ENCODE measurements at places on chromosomes 1 and 21.
A peak's percentile ranks its signal among the peaks of the same experiment; 100 is the strongest.

GRCh38 chr1:213287987-213288386 lies 236.9 kb downstream of the RPS6KC1 start:
- no peak for DNase-seq

GRCh38 chr1:109895720-109896504 lies 14.7 kb upstream of the CSF1 start:
- DNase-seq = no peak

GRCh38 chr1:231159963-231160761 lies 1.7 kb upstream of the TRIM67 start:
- DNase-seq = no peak

- DNase-seq = no peak
Observed at GRCh38 chr1:101453844-101454243, 217.0 kb downstream of the S1PR1 start.

GRCh38 chr1:64933296-64934070 lies 32.9 kb downstream of the JAK1 start:
- peak; percentile 10 for DNase-seq

DNA sequence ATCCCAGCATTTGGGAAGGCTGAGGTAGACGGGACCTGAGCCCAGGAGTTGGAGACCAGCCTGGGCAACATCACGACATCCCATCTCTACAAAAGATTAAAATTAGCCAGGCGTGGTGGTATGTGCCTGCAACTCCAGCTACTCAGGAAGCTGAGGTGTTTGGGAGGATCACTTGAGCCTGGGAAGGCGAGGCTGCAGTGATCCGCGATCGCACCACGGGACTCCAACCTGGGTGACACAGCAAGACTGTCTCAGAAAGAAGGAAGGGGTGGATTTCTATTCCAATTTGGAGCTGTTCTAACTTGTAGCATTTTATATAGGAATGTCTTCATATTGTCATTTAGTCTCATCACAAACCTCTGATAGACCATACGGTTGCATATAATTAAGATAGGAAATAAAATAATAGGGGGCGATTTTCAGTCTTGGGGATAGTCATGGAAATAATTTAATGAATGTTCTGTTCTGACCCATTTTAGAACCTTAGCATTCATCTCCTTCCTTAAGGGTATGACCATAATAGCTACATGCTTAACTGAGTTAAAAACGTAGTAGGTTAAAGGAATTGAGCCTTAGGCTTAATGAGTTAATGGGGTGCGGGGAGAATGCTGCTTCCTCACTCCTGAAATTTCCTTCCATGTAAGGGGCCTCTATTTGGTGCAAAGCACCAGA lies 93.1 kb downstream of the ADCY10 start:
- no peak for DNase-seq

GRCh38 chr1:41536361-41536802 lies 51.9 kb upstream of the EDN2 start:
- DNase-seq = no peak

GRCh38 chr1:223843934-223844786 lies 1.6 kb downstream of the TP53BP2 start:
- no peak for DNase-seq

- DNase-seq = no peak
Observed at GRCh38 chr1:63794939-63795378, 21.1 kb downstream of the ROR1 start.

DNA sequence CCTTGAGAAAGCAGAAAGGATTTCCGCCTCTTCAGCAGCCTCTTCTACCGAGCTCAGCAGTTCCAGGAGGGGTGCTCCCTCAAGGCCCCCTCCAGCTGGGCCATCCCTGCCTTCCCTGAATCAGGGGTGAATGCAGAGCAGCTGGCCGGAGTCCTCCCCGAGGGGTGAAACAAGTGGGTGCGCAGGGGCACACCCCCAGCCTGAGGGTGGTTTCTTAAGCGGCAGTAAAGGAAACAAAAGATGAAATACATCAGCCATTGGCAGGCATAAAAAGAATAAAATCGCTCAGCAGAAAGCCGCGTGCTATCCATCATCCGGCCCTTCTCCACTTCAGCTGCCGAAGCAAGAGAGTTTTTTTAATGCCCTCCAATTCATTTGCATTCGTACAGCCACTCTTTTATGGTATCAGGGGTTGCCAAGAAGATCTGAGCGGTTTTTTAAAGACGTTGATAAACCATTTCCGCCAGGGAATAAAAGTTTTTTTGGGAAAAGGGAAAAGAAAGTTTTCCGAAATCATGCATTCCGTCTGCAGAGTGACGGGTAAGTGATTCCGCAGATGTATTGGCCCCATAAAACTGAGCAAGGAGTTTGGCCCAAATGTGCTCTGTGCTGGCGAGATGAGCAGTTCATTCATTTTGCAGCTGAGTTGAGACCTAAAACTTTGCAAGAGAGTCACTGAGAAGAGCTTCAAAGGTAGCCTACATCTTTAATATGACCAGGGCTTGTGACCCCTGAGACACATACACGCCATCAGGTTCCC lies 73.7 kb upstream of the ZC3H12A start:
- no peak for DNase-seq

- DNase-seq = no peak
Observed at GRCh38 chr1:156667610-156667967, 9.6 kb downstream of the NES start.

- DNase-seq = no peak
Observed at GRCh38 chr1:162954824-162955223, 93.8 kb upstream of the CCDC190 start.

DNA sequence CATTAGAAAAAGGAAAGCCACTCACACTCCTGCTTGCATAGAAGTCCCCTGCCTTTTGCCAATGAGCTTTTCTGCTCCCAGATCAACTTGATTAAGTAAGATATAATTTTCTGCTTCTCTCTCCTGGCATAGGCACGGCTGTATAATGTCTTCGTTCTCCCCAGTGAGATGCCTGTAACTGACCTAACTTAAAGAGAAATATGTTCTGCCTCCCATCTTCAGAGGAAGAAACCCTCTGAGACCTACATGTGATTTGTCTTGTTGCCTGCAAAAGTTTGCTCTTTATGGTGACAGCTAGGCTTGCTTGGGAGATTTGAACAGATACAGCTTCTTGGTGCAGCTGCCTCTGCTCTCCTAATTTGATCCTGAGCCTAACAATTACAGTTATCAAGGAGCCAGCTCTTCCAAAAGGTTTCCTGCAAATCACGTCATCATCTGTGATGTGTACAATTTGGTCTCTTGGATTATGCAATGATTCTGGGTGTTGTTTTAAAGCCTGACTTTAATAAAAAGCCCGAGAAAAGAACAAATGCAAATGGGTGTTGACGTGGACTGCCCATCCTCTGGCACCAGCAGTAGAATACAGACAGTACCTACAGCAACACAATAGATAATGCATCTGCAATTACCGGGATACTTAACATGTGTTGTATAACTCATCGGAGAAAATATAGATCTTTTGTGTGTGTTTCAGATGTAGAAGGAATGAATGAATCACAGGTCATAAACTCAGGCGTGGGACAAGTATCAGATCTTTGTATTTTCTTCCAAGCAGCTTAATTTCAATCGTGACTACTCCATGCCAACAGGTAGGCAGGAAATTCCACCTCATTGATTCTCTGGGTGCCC lies 76.2 kb upstream of the KAZN start:
- no peak for DNase-seq

DNA sequence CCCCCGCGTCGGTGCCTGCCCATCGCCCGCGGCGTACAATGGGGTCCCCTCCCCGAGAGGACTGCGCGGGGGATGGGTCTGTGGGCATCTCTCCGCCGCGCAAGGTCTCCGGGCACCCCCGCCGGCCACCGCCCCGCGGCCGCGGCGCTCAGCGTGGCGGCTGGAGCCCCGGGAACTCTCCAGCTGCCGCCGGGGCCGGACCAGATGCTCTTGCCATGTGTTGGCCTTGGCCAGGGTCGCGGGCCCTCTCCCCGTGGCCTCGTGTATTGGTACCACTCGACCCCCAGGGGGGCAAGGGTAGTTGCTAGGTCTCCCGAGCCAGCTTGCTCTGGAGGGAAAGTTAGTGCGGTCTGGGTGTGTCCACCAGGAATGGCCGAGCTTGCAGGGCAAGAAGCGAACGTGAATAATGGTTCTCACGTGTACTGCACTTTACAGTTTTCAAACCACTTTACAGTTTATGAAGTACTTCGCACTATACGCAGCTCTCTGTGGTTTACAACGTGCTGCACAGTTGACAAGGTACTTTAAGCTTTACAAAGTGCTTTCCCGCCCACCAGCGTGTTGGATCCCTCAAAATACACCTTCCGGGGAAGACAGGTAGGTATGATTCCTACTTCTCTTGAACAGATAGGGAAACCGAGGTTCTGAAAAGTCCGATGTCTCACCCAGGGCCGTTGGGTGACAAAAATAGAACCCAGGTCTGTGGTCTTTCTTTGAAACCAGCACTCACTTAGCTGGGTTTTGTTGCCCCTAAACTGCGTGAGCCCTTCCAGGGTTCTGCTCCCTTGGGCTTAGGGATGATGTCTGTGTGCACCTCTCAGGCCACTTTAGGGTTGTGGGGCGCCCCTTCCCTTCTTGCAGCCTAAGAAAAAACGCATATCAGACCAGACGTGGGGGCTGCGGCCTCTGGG lies 1.2 kb downstream of the EPHB2 start:
- no peak for DNase-seq

DNA sequence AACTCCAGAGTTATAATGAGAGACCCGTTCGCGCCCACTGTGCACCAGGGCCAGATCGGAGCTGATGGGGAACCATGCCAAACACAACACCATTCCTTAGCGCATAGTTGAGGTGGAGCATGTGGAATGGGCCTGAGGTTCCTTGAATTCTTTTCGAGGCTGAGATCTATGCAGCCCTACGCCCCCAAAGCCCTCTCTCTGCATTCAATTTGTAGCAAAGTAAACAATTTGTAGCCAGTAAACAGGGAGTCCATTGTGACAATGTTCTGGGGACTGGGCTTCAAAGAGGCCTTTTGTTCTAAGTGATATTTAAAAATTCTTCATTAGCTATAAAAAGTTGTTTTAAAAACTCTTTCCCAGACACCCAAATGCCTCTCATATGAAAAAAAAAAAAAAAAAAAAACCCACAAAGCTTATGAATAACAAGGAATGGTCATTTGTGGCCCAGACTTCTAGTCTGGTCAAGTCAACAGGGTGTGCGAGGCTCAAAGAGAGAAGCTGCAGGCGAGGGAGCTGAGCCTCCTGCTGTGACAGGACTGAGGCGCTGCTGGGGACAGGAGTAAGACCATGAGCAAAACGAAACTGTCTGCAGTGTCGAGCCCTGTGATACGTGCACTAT lies 30.6 kb upstream of the KCNE2 start:
- no peak for DNase-seq

DNA sequence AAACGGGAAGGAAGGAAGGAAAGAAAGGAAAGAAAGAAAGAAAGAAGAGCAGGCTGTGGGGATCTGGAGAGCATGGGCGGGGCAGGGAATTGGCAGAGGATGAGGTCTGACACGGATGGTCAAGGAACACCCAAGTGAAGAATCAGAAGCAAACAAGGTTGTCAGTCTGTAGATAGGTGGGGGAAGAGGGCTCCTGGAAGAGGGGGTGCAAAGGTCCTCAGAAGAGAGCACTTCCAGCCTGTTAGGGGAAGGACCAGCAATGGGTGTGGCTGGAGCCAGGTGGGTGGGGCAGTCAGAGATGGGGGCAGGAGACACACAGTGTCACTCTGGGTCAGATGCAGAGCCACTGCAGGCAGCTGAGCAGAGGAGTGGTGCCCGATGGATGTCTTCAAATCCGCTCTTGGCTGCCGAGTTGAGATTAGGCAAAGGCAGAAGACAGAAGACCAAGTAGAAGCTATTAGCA lies 11.0 kb upstream of the PLA2G2C start:
- no peak for DNase-seq

GRCh38 chr1:56481140-56481694 lies 98.1 kb downstream of the PLPP3 start:
- no peak for DNase-seq

GRCh38 chr1:54709547-54710292 lies 5.9 kb upstream of the TTC4 start:
- DNase-seq = no peak

DNA sequence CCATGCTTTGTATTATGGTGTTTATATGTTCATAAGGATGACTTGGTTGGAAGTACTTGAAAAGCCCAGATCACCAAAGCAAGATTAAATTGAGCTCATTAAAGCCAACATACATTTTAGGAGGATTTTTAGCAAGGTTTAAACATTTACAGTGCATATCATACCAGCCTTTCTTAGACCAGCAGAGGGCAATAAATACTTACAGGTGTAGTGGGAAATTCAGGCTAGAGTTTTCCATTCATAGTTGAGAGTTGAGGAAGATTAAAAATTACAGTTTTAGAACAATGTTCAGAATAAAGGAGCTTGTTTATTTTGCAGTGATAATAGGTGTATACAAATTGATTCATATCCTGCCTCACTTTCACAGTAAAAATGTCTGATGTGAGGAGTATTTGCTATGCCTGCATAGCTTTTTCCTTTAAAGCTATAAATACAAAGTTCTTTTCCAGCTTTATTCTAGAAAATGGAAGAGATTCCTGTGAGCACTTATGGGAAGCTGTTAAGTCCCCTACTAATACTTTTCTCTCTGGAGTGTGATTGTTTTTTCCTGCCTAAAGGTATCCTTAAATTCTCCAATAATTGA lies 35.3 kb downstream of the DTL start:
- no peak for DNase-seq

DNA sequence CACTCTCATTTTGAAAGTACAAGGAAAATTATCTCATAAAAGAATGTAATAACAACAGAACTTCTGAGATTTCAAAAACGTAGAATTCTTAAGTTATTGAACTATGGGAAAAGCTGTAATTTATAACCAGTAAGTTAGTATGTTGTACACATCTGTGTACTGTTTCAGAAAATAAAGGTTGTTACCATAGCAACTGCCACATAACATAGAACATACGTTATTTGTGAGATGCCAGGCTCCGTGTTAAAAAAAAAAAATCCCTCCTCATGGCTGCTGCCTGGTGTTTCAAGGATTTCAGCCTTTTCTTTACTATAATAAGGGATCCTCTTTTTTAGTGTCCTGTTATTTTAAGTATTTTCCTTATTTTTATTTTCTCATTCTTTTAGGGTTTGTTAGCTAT lies 79.5 kb downstream of the RWDD3 start:
- DNase-seq = no peak

GRCh38 chr1:31897526-31898100 lies 40.6 kb downstream of the PTP4A2 start:
- DNase-seq = no peak

DNA sequence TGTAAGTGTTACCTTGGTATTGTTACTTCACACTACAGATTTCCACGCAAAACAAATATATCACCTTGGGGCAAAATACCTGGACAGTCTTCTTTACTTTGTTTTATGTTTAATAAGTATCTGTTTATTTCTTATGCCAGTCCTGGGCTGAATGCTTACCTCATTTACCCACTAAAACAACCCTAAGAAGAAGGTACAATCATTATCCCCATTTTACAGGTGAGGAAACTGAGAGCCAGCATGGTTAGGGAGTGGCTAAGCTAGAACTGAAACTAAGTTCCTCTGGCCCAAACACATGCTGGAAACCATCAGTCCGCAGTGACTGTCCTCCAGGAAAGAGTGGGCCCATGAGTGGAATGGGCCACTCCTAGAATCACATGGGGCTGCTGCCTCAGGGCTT lies 13.0 kb upstream of the GUCA2B start:
- no peak for DNase-seq

- DNase-seq = no peak
Observed at GRCh38 chr1:229986737-229987337, 80.2 kb upstream of the GALNT2 start.

All from hypothalamus (tissue), 51 donors.